ENCODE measurements at places on chromosomes 5 and 9.

DNA sequence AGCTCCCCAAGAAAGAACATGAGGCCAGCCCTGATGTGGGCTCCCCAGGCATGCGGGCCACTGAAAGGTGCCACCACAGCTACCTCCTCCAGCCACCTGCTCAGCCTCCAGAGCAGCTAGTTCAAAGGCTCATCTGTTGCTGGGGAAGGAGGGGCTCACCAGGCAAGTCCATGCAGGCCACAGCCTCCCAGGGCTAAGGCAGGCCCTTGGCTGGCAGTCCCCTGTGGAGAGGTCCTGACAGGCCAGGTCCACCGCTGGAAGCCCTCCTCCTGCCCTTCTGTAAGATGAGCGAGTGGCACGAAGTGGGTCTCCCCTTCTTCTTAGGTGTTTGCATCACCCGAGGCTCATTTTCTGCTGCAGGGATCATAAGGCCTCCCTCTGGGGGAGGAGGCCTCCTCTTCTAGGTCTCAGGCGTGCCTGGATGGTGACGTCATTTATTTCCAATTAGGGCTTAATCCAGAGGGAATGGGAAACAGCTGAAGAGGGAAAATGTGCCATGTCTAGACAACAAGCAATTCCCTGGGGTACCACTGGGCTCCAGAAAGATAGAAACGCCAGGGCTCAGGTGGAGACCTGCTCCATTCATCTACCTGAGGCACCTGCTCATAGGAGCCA, 91.6 kb downstream of the CFAP90 start:
- DNase-seq: no peak

DNA sequence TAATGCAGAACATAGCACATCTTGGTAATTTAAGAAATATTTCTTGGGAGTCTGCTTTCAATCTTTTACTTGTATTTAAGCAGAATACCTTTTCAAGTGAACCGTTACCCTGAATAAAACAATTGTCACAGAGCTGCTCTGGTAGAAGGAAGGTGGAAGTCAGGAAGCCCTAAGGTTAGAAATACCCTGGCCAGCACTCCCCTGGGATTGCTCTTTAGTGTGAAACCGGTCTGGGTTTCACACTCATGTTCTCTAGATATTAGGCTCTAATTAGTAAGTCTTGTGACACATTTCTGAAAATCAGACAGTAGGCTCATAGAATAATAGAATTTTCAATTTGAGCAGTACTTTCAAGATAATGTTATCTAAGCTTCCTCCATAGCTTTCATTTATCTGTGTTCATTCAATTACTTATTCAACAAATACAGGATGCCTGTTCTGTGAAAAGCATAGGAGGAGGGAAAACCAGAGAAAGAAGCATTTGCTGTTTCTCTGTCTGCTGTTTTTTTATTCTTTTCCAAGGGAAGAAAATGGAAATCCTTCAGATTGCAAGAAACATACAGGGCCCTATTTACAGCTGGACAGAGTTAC, 825.5 kb downstream of the TLR4 start:
- DNase-seq: no peak

DNA sequence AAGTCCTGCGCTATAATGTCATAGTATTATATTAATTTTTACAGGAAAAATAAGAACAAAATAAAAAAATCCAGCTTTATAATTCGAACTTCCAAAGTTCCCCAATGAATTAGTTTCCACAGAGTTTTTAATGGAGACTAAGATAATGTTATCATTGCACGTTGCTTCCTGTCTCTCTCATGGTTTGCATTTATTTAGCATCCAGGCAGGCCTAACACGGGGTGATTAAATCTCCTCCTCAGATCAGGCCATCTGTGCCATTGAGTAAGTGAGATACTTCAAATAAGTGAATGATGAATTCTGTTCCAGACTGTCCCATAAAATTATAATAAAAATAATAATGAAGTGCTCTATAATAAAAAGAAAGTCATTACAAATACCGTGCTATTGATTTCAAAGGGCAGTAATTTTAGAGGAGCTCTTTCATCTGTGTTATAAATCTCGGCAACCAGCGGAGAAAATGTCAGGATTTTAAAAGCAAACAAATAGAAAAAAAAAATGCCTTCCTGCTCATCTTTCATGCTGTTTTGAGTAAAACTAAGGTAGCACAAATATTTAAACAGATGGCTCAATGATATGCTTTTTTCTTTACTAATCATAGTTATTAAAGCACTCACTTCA, 570.6 kb upstream of the ZNF608 start:
- no peak for DNase-seq

- DNase-seq: no peak
Measured at GRCh38 chr9:96008502-96009222, 133.2 kb downstream of the ERCC6L2 start.

GRCh38 chr5:122515709-122516431, 203.8 kb downstream of the SNCAIP start:
- DNase-seq: no peak

GRCh38 chr9:2085716-2086115, 70.6 kb downstream of the SMARCA2 start:
- DNase-seq: no peak

GRCh38 chr5:57219386-57219785, 45.5 kb downstream of the GPBP1 start:
- DNase-seq: no peak

DNA sequence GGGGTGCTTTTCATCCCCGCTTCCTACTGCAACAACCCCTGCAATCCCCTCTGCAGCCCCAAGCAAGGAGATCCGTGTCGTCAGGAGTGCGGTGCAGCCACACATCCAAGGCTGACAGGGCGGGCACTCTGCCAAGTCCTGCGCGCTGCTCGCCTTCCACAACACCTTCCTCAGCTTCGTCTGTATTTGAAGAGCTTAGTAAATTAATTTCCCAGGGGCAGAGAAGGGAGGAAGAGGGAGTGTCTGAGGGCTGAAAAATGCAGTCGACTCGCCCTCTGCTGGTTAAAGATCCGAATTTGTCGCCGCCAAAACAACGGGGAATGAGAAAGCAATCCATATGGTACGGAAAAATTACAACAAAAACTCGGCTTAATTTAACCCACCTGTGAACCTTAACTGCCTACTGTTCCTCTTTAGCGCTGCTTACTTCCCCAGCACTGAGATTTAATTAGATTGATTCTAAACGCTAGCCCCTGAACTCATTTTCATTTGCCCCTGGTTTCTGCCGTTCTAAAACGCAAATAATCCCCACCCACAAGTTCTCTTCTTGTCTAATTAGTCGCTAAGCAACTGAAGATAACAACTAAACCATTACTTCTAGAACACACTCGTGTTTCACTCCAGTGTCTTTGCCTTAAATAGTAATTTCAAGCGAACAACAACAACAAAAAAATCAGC, 10.9 kb upstream of the PCDHB1 start:
- no peak for DNase-seq

DNA sequence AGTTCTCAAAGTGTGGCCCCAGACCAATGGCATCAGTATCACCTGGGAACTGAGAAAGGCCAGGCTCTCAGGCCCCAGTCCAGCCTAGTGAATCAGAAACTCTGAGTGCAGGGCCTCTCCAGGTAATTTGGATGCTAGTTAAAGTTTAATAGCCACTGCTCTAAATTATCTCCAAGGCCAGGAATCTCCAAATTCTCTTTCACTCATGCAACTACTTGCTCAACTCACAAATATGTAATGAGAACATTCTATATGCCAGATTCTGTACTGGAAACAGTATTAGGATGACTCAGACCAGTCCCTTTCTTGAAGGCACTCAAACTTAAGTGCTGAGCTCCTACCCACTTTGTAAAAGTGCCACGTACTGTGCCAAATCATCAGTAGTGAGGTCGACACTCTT, 84.6 kb downstream of the PAPPA start:
- no peak for DNase-seq

DNA sequence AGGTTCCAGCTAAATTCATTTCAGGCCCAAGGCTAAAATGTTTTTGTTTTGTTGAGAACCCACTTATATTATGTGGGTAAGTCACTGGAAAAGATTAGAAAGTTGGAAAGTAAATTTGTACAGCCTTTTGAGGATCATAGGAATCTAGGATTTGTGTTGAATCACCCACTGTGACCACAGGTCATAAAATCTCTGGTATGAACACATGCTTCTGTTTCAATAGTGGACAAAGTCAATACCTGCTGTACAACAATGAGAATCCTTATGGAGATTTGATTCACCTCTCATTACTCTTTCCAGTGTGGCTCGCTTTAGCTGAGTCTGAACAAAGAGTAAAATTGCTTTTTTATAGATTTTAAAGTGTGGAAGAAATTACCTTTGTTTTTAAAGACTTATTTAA, 369.5 kb downstream of the TMEM167A start:
- no peak for DNase-seq
